ENCODE measurements at places on chromosomes 7 and 10.

DNA sequence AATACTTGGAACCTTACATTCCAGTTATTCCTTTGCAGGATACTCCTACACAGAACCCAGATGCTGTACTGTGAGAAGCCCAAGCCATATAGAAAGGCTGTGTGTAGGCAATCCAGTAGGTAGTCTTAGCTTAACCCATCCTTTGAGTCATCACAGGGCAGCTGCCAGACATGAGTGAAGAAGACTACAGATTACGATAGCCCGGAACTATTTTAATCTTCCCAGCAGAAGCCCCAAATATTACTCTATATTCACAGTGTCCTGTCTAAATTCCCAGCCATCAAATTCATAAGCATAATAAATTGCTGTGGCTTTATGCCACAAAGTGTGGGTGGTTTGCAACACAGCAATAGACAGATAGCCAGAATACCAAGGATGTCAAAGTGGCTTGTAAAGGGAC is 474.1 kb upstream of the STEAP1 start:
- DNase-seq = no peak

- DNase-seq = no peak
Measured at GRCh38 chr7:51878865-51879264, 562.3 kb upstream of the COBL start.

DNA sequence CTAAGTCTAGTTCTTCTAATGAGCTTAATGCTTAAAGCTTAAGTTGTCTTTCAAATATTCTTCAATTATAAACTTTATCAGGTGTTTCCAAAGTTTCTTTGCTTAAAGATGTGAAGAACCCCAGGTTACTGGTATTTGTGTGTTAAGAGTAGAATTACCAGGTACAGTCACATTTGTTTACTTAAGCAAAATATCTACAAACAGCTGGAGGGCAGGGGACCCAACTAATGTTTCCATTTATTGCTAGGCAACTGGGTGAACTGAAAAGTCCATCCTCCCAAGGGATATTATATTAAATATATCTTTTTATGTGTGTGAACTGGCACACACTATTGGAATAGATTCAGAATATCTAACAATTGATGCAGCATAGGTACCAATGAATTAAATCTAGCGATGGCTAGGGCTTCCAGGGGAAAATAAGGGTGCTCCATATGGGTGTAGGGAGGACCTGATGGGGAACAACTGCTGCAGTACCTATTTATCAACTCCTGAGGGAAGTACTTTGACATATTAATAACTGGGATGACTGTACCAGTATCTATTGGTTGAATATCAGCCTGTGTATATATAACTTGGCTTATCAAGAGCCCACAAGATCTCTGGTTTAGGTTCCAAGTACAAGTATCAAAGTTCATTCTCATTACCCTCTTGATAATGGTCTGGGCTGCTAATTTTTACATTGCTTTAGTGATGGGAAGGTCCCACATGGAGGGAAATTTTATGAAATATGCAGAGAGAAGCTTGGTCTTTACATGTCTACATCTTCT is 10.3 kb upstream of the AGR3 start:
- no peak for DNase-seq

DNA sequence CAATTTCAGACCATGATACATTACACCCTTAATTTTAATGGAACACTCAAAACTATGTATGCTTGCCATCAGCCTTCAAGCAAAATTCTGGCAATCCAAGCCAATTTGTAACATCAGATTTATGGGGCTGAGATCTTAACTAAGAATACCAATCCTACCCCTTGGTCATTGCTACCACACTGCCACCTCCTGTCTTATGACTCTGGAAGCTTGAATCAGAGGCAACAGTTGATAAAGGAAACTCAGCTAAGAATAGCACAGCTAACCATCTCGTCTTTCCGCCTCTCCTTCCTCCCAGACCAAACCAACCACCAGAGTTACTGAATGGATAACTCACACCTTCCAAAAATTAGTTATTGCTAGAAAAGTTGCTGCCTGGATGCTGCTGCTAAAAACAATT is 7.4 kb downstream of the IGF2BP3 start:
- no peak for DNase-seq

- DNase-seq = no peak
Measured at GRCh38 chr7:69836702-69837101, 238.4 kb downstream of the AUTS2 start.

- DNase-seq = no peak
Measured at GRCh38 chr10:35875016-35875676, 233.1 kb upstream of the FZD8 start.

- no peak for DNase-seq
Measured at GRCh38 chr7:31986878-31987518, 83.2 kb downstream of the PDE1C start.

Measured in stimulated activated CD4-positive, alpha-beta T cell treated with anti-CD3 and anti-CD28 coated beads, TNF-alpha, amount 100 ng/mL, for 1 hour (primary cell).